Activated CD8-positive, alpha-beta memory T cell treated with anti-CD3 and anti-CD28 coated beads for 1 hour (primary cell): ENCODE measurements at places on chromosomes 12 and 14.

DNA sequence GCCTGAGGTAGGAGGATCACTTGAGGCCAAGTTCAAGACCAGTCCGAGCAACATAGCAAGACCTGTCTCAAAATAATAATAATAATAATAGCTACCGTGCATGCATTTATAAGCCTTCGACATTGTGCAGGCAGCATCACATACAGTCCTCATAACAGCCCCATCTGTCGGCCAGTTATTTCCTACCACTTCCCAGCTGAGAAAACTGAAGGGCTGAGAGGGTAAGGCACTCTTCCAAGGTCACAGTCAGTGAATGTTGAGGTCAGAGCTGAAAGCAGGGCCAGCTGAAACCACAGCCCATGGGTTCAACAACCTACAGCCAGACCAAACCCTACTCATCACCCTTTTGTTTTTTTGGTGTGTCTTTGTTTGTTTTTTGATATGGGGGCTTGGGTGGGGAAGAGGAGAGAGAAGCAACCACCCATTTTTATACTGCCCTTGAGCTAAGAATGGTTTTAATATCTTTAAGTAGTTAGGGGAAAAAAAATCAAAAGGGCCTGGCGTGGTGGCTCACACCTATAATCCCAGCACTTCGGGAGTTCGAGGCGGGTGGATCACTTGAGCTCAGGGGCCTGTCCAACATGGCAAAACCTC, 16.8 kb upstream of the ITPK1 start:
- DNase-seq, result no peak

DNA sequence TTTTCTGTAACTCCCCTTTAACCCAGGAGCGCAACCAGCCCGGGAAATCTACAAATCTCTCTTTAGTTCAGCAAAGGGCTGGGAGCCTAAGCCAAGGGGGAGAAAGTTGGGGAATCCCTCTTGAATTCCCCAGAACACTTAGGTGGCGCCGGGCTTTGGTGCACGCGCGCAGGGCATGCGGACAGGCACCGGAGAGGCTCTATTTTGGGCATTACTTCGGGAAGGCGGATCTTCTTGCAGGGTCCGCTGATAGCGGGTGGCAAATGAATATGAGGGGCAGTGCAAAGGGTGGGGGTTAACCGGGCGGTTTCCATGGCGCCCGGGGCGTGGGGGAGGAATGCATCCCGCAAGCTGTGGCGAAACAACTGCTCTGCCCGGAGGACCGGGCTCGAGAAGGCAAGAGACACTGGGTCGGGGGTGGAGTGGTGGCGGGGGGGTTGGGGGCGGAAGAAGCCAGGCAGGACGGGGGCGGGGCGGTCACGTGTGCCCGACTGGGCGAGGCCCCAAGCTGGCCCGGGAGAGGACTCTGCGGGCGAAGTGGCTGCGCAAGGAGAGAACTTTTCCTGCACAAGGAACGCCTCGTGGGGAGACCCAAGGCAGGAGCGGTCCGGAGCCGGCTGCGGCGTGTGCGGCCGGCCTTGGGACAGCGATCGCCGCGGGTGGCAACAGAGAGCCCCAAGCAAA, at the start of gene FLVCR2:
Gene FLVCR2, plus strand, starts transcription at position 519 of the 684 bp plus-strand sequence. CDS start 353 bp downstream, outside the sequence.
- DNase-seq, result no peak

- DNase-seq, result no peak
Observed at GRCh38 chr12:91833780-91834359, 311.8 kb downstream of the BTG1 start.

DNA sequence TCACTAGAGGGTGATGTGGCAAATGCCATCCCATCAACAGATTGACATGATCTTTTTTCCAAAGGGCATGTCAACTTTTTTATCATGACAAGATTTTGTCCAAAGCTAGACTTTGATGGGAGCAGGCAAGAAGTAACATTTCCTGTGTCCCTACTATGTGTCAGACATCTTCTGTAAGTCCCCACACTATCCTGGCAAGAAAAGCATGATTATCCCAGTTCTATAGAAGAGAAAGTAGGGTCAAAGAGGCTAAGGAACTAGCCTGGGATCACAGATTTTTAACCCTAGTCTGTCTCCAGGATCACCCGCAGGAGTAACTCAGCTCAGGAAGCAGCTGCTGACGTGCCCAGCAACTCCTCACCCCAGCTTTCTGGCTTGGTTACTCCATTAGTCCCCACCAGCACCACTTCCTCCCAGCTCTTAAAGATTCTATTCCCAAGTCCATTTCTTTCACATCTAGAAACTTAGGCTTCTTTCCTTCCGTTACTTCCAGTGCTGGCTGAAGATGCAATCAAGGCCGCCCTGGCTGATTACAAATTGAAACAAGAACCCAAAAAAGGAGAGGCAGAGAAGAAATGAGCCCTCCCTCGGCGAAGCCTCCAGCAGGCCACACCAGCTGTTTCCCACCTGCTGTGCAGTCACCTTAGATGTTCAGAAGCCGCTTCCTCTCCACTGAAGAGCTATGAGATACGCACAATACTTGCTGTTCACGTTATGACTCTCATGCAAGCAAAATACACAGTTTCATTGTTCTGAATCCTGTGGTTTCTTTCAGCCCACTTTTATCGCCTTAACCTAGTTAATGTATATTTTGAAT, 6.2 kb downstream of the ISCU start:
- DNase-seq, result peak; percentile 29

- no peak for DNase-seq
Observed at GRCh38 chr12:118059341-118060191, 1.4 kb downstream of the WSB2 start.

DNA sequence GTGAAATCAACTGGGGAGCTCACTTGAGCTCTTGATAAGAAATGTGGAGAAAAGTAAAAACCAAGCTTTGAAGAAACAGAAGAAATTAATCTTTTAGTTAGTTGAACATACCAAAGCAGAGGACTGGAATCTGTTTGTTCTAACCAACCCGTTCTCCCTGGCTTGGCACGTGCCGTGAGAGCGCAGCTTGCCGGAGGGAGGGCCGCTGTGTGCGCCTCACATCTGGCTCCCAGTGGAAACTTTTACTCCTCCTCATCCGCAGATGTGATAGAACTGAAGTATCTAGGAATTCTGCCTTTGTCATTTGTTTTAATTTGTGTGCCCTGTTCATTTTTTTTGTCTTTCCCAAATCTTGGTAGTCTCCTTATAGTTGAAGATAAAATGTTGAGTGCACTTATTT, 64.9 kb downstream of the DDX51 start:
- DNase-seq, result no peak

- DNase-seq, result no peak
Observed at GRCh38 chr12:123696646-123697045, 15.5 kb upstream of the ATP6V0A2 start.

- DNase-seq, result no peak
Observed at GRCh38 chr14:81433378-81433777, 33.3 kb upstream of the STON2 start.

DNA sequence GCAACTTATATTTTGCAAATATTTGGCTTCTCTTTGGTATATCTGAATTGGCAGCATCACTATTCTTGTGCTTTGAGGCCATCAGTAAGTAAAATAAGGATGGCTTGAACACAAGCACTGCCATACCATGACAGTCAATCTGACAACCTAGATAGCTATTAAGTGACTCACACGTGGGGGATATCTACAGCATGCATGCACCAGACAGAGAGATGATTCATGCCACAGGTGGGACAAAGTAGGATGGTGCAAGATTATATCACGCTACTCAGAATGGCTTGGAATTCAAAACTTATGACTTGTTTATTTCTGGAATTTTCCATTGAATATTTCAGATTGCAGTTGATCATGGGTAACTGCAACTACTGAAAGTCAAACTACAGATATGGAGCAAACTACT, 675.6 kb upstream of the MDGA2 start:
- DNase-seq, result no peak

GRCh38 chr14:77139540-77140358, 1.8 kb downstream of the ZDHHC22 start:
- no peak for DNase-seq

GRCh38 chr12:3698218-3698974, 54.5 kb downstream of the CRACR2A start:
- no peak for DNase-seq

- DNase-seq, result no peak
Observed at GRCh38 chr14:95117937-95118721, 39.2 kb downstream of the DICER1 start.

DNA sequence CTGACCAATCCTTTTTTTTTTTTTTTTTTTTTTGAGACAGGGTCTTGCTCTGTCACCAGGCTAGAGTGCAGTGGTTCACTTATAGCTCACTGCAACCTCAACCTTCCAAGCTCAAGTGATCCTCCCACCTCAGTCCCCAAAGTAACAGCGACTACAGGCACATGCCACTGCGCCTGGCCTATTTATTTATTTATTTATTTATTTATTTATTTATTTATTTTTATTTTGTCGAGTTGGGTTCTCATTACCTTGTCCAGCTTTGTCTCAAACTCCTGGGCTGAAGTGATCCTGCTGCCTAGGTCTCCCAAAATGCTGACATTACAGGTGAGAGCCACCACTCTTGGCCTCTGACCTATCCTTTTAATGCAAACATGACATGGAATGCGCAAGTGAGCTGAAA, 124.4 kb downstream of the GXYLT1 start:
- no peak for DNase-seq

GRCh38 chr12:50542448-50542847, 37.7 kb downstream of the DIP2B start:
- DNase-seq, result no peak

GRCh38 chr14:86826661-86827060, 1166.3 kb downstream of the GALC start:
- no peak for DNase-seq

- DNase-seq, result no peak
Observed at GRCh38 chr14:68634874-68635595, 157.8 kb downstream of the ZFP36L1 start.

DNA sequence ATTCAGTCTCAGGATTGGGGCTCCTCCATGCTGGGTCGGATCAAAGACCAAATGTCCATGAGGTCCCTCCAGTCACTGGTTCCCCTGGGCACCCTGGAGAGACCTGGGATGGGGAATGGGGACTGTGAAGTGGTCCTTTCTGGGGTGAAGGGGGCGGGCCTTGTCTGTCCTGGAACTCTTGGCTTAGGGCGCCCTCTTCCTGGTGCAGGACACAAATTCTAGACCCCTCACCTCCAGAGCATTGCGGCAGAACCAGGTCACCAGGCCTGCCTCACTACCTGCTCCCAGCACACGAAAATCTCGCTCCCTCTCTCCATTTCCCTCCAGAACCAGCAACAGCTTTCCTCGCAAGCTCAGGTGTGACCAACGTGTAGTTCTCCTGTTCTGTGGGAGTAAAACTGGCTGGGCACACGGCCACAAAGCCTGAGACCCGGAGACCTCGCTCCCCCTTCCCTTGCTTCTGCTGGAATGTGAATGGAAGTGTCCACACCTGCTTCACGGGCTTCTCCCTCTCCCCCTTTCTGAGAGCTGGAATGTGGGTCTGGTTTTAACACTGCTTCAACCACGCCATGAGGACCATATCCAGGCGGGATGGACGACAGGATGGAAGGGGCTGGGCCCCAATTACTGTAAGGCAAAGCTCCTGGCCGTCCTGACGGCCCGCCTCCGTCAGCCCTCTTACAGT, 112.7 kb downstream of the SCARB1 start:
- no peak for DNase-seq
